ENCODE measurements at places on chromosomes 12 and 14.

DNA sequence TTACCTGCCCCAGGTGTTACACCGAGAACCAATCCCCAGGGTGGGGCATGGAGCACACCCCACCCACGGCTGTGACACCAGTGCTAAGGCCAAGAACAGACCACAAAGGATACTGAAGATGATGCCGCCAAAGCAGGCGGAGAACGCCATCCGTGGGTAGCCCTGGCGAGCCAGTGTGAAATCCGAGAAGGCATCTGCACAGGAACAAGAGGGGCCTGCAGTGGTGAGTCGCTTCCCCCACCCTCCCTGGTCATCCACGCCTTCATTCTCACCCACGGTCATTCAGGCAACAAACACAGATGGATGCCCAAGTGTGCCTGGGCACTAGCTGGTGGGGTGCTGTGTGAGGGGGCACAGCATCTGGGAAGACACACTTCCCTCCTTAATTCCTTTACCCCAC, 28.5 kb downstream of the SLC8B1 start:
- no peak for DNase-seq

DNA sequence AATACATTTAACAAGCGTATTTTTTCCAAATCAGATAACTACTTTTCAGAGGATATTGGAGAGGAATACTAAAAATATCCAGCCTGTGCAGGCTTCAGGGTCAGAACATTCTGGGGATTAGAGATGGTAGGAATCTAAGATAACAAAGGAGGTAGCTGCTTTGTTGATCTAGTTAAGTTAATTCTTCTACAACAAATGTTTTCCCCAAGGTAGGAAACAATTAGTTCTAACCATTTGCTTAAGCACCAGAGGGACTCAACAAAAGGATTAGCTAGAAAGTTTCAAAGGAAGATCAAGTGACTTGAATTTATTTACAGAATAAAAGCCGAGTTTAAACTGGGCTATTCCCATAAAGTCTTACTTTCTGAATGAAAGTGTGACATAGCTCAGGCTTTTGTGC, 524.2 kb downstream of the TMTC2 start:
- DNase-seq = no peak

GRCh38 chr12:2161473-2161872, 108.7 kb downstream of the CACNA1C start:
- DNase-seq = no peak

GRCh38 chr12:31682136-31682962, 22.9 kb downstream of the ETFBKMT start:
- peak; percentile 76 for DNase-seq

DNA sequence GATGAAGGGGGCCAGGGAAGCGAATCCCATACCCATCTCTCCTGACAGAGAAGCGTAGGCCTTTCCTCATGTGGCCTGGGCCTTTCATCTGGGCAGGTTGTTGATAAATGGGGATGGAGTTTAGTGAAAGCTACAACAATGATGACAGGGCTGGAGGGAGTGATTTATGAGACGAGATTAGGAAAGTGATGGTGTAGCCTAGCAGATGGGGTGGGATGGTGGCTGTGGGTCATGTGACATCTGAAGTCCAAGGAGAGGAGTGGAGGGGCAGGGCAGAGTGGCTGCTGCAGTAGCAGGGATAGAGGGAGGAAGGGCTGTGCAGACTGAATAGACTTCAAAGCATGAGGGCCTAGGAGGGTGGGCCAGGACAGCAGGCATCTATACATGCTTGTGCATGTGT, 85.5 kb downstream of the ADCK1 start:
- no peak for DNase-seq

DNA sequence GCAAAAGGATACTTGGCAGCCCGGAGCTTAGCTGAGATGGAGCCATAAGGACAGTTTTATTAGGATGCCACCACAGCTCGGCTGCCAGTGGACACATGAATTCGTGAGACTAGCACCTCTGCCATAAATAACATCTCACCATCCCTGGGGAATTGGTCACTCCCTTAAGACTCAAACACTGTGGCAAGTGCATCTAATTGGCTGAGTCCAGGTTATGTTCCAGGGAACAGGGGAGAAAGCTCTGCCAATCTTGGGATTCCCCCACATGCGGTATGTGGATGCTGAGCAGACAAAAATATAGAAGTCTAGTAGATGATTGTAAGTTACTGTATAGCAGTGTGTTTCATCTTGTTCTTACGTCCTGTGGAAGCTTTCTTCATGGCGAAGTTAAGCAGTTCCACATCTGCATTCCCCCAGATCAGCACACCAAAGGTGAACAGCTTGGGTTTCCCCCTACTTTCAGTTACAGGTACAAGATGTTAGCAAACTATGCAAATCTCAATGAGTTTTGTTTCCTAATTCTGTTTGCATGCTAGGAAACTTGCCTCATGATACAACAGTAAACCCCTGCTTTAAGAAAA, 131.1 kb downstream of the ETV6 start:
- no peak for DNase-seq

DNA sequence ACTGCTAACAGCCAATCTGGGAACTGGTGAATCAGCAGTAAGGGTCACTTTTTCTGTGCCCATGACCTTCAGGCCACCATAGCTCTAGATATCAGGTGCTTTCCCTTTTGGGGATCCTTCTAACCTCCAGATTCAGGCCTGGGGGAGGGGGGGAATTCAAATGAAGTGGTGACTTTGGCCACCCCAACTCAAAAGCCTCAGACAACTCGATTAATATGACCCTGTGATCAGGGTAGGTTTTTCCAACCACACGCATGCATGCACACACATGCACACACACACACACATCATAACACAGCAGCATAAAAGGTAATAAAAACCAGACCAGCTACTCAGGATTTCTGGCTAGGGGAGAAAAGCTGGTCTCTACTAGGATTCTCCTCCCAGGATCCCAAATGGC, 5.3 kb downstream of the TBX3 start:
- DNase-seq = no peak

DNA sequence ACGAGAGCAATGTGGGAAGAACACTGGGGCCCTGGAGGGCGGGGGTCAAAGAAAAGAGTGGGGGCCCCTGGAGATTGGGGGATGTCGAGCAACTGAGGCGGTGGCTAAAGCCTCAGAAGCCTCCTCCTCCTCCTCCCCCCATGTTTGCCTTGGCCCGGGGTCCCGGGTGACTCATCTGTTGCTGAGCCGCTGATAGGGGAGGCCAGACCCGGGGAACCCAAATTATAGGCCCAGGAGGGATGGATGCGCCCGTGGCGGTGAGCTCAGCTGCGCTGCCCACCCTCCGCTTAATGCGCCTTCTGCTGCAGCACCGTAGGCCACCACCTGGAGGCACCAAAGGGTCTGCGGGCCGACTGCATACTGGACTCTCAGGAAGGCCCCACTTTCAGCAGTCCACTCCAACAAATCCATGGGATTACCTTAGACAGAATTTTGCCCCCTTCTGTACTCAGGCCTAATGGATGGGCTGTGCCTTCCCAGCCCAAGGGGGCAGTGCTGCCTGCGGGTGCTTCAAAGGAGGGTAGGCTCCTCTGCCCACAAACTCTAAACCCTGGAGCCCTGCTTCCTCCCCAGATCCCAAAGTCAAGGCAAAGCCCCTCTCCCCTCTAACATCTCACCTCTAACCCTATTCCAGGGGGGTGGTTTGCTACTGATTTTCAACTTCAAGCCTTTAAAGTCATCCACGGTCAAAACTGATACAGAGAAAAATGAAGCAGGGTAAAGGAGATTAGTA, 2.6 kb upstream of the WNT10B start:
- no peak for DNase-seq

DNA sequence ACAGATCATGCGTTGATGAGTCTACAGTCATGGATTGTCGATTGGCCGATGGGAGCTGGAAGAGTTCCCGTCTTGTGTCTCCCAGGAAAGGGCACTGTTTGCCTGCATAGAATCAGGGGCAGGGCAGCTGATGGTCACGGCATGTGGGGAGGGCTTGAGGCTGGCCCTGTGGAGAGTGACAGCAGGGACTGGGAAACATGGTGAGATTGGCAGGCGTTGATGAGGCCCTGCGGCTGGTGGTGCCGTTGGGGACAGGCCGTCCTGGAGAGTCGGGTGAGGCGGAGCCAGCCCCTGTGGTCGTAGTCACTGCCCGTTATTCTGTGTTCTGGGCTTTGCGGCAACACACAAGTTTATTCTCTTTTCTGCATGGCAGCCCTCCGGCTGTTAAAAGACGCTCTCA, 52.9 kb downstream of the TECPR2 start:
- no peak for DNase-seq
